ENCODE measurements at places on chromosomes 3 and 15. TPM values are rescaled to one million over a fixed set of nuclear protein-coding genes. Genes with fewer than 3 reads are reported as not detected.
A peak's percentile ranks its signal among the peaks of the same experiment; 100 is the strongest.

Gene HGD
- polyA plus RNA-seq, result not detected

Gene HEMK1
- polyA plus RNA-seq, result 14.0 TPM

Gene RNU5B-1
- polyA plus RNA-seq, result not detected

Gene GOLGA8T
- not detected for polyA plus RNA-seq

GRCh38 chr15:55715355-55716076 lies 27.4 kb downstream of the PRTG start:
- no peak for DNase-seq

DNA sequence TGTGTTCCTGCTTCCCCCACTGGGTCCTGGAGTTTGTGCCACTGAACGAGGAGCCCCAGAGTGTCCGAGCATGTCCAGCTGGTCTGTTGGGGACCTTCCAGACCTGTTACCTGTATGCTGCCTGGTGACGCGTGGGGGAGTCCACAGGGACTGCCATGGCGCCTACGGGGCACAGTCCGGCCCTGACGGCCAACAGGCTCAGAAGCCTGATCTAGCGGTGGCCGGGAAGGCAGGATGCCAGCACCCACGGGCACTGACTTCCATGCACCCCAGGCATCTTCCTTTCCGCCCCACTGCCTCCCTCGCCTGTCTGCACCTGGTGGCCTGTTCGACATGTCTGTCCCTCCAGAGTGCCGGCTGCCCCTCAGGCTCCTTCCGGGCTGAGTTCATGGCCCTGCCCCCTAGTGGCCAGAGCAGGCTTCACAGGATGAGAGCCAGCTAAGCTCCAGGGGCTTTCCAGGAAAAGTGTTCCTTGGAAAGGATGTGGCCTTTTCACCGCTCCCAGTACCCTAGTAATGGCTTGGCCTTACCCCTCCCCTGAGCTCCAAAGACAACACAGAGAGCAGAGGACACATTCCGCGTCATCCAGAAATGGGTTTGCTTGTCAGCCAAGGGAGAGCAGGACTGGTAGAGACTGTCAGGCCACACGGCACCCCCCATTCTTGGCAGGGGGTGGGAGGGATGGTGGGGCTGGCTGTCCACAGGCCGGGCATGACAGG lies 35.7 kb downstream of the NGRN start:
- peak; percentile 65 for DNase-seq

- DNase-seq, result no peak
These were observed 2.3 kb upstream of the COLQ start for GRCh38 chr3:15523660-15524417.

DNA sequence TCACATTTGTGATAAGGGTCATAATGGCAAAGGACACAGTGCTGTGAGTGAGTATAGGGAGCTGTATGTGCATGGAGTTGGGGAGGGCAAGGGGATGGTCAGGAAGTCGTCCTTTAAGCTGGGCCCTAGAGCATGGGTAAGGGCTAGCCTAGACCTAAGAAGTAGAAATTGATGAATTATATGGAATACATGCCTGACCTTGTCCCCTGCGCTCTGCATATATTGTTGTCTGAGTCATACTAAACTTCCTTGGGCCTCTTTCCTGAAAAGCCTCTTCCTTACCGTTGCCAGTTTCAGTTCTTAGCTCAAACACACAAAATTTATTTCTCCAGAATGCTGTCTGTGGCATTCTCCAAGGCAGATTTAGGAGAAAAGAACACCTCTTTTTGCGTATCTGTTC lies 4.6 kb downstream of the SNRK start:
- DNase-seq, result peak; percentile 46

DNA sequence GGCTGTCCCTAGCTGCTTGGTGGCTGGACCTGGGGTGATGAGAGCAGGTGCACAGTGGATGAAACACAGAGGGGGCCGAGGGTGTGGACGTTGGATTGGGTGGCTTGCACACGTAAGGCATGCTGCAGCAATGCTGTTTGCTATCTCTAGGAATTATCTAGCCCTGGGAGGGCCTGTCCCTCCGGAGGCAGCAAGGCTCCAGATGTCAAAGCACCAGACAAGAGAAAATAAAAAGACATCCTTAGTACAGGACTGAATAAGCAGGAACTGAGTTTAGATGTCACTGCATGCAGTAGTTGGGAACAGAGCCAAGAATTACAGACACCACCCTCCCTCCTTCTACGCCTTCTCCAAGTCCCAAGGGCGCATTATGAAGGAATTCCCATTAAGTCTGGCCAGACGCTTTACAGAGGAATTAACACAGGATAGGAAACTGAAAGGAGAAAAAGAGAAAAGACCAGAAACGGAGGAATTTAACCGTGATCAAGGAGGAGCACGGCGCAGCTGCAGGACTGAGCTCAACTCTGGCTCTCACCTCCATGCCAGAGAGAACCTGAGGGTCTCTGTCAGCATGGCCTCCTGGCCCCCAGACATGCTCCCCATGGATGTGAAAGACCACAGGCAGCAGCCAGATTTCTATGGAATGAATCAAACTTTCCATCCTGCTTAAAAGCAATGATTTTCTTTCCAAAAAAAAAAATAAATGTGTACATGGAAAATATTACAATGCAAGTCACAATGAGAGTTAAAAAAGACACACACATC lies 13.8 kb downstream of the ATP10A start:
- no peak for DNase-seq

DNA sequence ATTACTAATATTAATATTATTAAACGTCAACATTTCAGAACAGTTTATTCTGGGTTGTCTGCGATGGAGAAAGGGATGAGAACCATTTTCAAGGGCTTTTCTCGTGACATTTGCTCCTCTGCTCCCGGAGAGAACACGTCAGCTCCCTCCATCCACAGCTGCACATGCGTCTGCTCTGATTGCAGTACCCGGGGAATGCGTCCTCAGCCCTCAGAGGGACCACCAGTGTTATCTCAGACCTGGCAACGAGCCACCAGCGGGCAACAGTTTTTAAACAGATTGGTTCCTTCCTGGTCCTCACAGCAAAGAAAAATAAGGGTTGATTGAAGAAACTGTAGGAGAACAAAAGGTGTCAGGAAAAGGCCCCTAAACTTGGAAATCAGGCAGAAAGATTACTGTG lies 202.2 kb upstream of the ADAMTS9 start:
- no peak for DNase-seq

GRCh38 chr3:118262800-118263402 lies 771.7 kb downstream of the IGSF11 start:
- DNase-seq, result no peak

- DNase-seq, result no peak
These were observed 170.9 kb upstream of the THBS1 start for GRCh38 chr15:39409876-39410530.

DNA sequence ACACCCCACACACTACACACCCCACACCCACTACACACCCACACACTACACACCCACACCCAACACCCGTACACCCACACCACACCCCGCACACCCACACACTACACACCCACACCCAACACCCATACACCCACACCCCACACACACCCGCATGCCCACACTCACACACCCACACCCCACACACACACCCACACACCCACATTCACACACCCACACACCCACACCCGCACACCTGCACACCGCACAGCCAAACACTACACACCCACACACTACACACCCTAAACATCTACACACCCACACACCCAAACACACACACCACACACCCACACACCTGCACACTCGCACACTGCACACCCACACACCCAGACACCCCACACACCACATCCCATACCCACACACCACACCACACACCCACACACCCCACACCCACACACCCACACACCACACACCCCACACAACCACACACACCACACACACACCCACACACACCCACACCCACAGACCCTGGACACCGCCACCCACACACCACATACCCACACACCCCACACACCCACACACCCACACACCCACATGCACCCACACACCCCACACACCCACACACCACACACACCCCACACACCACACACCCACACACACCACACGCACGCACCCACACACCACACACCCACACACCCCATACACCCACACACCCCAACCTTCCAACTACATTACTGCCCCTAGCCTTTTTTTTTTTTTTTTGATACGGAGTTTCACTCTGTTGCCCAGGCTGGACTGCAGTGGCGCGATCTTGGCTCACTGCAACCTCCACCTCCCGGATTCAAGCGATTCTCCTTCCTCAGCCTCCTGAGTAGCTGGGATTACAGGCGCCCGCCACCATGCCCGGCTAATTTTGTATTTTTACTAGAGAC lies 16.9 kb downstream of the CEP19 start:
- DNase-seq, result no peak

- no peak for DNase-seq
These were observed 366.6 kb downstream of the GBE1 start for GRCh38 chr3:81394651-81395524.

DNA sequence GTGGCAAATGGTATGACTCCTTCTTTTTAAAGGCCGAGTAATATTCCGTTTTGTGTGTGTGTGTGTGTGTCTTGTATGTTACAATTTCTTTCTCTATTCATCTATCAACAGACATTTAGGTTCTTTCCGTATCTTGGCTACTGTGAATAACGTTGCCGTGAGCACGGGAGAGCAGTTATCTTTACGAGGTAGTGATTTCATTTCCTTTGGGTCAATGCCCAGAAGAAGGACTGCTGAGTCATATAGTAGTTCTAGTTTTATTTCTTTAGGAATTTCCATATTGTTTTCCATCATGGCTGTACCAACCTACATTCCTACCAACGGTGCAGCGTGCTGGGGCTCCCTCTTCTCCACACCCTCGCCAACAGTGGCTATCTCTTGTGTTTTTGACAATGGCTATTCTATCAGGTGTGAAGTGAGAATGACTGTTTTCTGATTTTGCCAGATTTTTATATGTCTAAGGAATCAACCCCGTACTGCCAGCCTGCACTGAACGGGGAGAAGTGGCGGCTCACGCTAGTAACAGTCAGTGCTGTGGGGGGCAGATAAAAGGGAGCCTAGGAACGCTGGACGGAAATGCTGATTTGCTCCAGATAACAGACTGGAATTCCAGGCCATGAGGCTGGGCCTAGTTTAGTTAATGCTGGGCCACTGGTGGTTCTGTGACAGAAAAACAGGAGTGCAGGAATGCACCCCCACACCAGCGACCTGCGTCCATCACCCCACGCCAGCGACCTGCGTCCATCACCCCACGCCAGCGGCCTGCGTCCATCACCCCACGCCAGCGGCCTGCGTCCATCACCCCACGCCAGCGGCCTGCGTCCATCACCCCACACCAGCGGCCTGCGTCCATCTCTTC lies 168.1 kb downstream of the XXYLT1 start:
- DNase-seq, result peak; percentile 93

GRCh38 chr15:62360332-62361097 lies 195.4 kb upstream of the C2CD4B start:
- no peak for DNase-seq

DNA sequence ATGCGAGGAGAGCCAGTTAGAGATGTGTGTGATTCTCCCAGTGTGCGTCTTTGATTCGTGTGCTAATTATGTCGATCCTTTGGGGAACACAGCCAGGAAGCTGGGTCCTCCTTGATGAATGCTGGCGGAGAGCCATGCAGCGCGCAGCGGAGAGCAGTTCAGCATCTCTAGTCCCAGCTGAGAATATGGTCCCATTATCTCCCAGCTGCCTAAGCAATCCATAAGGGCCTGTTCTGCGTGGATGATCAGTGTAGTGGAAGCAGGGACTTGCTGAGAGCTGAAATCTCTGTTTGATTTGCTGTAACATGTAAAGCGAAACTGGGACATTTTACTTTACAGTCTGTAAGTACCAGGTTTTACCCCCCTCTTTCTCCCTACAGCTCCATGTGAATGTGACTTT lies 412.7 kb downstream of the CNTN4 start:
- DNase-seq, result no peak

DNA sequence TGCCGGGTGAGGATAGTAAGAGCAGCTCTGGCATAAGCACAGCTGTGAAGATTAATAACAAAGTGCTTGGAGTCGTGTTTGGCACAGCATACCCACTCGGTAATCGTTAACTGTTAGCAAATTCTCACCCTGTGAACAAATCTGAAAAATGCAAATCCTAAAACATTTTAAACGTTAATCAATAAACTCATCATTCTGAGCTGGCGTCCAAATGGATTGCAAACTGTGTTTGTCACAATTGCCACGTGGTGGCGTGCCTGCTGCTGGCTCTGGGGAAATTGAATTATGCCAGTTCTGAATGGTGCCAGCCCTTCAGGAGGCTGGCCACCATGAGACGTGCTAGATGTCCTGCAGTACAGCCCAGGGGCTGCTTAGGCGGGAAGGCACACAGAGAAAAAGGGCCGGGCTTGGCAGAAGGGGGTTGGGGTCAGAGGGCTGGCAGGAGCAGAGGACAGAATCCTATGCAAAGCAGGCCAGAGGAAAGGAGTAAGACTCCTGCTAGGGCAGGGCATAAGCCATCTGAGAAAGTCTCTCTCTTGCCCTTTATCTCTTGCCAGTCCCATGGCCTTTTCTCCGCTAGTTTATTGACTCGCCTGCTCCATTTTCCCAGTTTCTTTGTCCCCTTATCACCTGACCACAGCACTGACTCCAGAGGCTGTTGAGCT lies 22.1 kb upstream of the POLG start:
- no peak for DNase-seq

GRCh38 chr15:61090386-61091288 lies 138.5 kb downstream of the RORA start:
- no peak for DNase-seq

GRCh38 chr3:186308549-186308948 lies 53.5 kb downstream of the DGKG start:
- no peak for DNase-seq

- DNase-seq, result no peak
These were observed 41.6 kb downstream of the RAF1 start for GRCh38 chr3:12622335-12622734.

DNA sequence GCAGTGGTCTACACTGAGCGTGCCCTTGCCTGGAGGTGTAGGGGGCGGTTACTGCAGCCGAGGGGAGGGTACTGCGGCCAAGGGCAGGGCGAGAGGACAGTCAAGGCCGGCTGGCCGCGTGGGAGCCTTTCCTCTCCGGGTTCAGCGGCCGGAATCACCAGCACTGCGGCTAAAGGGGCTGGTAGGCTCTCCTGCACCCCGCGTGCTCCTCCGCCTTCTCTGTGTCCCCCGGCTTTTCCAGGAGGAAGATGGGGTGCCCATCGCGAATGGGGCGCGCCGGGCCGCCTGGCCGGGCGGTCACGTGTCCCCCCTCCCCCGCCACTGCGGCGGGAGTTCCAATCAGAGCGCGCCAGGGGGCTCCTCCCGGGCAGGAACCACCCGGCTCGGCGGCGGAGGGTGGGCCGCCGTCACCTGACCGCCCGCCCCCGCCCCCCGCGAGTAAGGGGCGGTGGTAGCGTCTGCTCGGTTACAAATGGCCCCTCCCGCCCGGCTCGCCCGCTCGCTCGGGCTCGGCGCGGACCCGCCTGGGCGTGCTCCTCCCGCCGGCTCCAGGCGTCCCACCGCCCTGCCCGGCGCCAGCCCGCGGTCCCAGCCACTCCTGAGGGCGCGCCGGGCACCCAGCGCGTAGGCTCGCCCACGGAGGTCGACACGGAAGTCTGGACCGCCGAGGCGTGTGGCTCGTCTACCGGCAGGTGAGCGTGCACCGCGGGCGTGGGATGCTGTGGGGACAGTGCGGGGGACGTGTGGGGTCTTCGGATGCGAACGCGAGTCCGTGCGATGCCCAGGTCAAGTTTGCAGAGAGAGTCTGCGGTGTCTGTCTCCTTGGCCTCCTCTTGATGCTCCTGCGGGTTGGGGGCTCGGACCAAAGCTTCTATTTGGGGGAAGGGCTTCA lies 242.6 kb upstream of the TOPAZ1 start:
- no peak for DNase-seq
